ENCODE measurements at places on chromosomes 1 and 21.

DNA sequence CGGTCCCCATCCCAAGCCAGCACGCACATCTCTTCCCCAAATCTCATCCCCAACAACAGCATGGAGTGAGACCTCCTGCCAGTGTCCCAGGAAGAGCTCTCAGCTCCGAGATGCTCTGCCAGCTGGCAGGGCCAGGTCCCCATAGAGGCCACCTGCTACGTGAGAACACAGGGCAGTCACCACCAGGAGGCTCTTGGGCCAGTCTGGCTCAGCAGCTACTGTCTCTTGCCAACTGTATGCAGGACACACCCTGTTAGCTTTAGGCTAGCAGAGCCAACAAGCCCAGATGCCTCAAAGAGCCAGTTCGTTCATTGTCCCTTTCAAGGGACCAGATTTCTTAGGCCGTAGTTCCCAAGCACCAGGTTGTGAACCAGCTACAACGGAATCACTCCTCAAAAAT is 36.9 kb downstream of the FBXO2 start:
- no peak for DNase-seq

DNA sequence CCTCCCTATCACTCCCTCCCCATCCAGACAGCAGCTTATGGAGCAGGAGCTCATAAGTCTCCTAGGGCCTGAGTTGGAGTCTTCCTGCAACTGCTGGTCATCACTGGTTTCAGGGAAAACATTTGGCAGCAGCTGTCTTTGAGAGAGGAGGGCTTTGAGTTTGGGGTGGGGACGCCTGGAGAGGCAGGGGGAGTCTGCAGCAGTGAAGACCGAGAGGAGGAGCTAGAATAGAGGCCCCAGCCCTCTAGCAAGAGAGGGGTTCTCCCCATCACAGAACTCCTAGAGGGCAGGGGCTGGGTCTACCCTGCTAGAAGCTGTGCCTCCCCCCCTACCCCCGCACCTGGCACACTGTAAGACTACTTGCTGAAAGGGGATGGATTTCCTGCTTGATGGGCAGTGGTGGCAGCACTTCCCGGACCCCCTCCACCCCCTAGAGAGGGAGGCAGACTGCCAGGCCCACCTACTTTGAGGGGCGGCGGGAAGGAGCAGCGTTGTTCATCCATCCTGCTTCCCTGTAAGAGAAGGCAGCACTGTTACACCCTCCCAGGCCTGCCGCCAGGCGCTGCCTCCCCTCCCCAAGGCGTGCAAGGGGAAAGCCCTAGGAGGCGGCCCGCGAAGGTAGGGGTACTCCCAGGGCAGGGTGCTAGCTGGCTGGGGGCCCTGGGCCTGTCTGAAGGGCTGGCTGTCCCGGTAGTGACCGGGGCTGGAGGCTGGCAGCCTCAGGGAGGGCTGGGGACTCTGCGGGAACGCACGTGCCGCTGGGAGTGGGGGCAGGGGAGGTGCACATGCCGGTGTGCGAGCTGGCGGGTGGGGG is 50.4 kb downstream of the RAP1GAP start:
- no peak for DNase-seq

- DNase-seq = no peak
These were observed 94.7 kb upstream of the WNT4 start for GRCh38 chr1:22237433-22238093.

DNA sequence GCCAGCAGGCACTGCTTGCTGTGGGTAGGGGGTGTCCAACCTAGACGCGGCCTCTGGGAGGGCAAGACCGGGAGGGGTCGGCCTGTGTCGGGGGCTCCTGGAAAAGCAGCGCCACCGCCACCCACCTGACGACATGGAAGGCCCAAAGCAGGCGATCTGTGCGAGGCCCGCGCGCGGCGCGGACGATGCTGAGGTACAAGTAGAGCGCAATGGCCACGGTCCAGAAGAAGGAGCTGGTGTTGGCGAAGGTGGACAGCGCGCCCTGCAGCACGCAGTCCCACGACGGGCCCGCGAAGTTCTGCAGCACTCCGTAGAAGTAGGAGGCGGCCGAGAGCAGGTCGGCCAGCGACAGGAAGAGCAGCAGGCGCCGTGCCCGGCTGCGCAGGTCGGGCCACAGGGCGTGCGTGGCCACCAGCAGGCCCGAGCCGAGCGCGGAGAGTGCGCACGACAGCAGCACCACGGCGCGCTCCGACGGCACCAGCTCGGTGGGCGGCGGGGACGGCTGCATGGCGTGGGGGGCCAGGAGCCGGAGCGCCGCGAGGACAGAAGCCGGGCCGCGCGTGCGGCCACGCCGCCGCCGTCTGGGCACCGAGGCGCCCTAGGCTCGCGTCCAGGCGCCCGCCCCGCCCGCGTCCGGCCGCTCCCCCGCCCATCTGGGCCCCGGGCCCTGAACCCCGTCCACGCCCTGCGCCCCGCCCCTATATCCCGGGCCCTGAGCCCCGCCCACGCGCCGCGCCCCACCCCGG is at the start of gene GPR157:
Gene GPR157 (minus strand): TSS at position 583 of the 746 bp plus-strand sequence. CDS start 75 bp downstream, at position 508.
- DNase-seq = peak; percentile 43

- no peak for DNase-seq
These were observed 39.1 kb downstream of the SPSB1 start for GRCh38 chr1:9331558-9332346.

DNA sequence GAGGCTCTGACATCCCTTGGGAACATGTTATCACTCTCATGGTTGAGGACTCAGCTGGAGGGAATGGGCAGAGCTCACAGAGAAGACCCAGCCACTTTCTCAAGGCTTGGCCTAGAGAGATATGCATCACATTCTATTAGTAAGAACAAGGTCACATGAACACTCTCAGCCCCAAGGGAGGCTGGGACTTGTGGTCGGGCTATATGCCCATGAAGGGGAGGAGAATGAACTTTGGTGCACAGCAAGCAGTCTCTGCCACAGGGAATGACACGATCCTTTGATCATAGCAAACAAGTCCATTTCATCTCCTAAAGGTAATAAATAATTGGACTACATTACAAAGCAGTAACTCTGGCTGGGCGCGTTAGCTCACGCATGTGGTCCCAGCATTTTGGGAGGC is 105.7 kb downstream of the SYF2 start:
- DNase-seq = no peak

DNA sequence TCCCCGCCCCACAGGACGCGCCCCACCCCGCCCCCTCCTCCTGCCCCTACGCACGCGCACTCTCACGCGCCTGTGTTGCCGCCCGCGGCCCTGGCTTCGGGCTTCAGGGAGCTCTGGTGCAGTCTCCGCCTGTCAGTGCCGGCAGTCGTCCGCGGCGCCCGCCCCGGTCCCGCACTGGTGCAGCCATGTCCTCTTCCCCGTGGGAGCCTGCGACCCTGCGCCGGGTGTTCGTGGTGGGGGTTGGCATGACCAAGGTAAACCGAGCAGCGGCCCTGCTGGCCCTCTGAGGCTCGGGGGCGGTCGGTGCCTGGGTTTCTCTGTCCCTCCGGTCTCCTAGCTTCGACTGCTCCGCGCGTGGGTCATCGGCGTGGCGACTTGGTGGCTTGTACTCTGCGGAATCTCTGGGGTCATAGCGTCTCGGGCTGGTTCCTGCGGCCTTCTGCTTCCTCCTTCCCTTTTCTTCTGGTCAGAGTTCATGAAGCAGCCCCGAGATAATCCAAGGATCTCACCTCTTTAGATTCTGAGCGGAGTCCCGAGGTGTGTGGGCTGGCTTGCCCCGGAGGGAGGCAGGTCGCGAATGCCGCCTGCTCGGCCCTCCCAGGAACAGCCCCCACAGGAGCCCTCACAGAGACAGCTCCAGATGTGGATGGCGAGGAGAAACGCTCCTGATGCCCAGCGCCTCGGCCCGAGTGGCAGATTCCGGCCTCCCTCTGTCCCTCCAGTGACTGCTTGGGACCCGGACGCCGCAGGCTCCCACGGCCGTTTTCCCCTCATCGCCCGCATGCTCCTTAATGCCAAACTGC is at the start of gene SCP2:
Gene SCP2 (plus strand): TSS at position 65 of the 803 bp plus-strand sequence. CDS start 121 bp downstream, at position 186.
- DNase-seq = peak; percentile 87
